Neural crest cell (in vitro differentiated cells): ENCODE measurements at places on chromosomes 7 and 10. TPM values are rescaled to one million over a fixed set of nuclear protein-coding genes. Genes with fewer than 3 reads are reported as not detected.

The CCDC172 gene
- total RNA-seq: not detected in 2 replicates

The AKR1C8 gene
- total RNA-seq: not detected in 2 replicates

The FZD8 gene
- 3.5 and 3.7 TPM in 2 replicates for total RNA-seq

The GIMAP5 gene
- 0.19 TPM in 1 of 2 replicates, not detected in the other for total RNA-seq

The CADPS2 gene
- total RNA-seq: 3.1 and 3.7 TPM in 2 replicates

The HMX2 gene
- total RNA-seq: not detected in 2 replicates

The GDF2 gene
- total RNA-seq: not detected in 2 replicates

The HMX3 gene
- total RNA-seq: not detected in 2 replicates

The FANK1 gene
- 2.4 and 5.0 TPM in 2 replicates for total RNA-seq

The HOGA1 gene
- 0.23 and 0.36 TPM in 2 replicates for total RNA-seq

The PNLIP gene
- not detected in 2 replicates for total RNA-seq

The CRHR2 gene
- 0.18 TPM in 1 of 2 replicates, not detected in the other for total RNA-seq

The MAGI2 gene
- 10.0 and 10.1 TPM in 2 replicates for total RNA-seq

The GRID1 gene
- total RNA-seq: 1.1 and 1.2 TPM in 2 replicates

The CTAGE15 gene
- not detected in 2 replicates for total RNA-seq

The ATG9B gene
- 8.0 and 9.2 TPM in 2 replicates for total RNA-seq

The CFAP58 gene
- total RNA-seq: 0.44 and 0.45 TPM in 2 replicates

The MBLAC1 gene
- total RNA-seq: 2.1 and 2.4 TPM in 2 replicates

The EVX1 gene
- total RNA-seq: 0.79 and 0.80 TPM in 2 replicates

The DNMBP gene
- 17.8 and 18.3 TPM in 2 replicates for total RNA-seq

The TMEM229A gene
- 10.3 and 10.9 TPM in 2 replicates for total RNA-seq

The MKI67 gene
- total RNA-seq: 140 and 160 TPM in 2 replicates

The DNA2 gene
- total RNA-seq: 44.6 and 52.6 TPM in 2 replicates

The TAC1 gene
- 0.45 TPM in 1 of 2 replicates, not detected in the other for total RNA-seq

The TBXAS1 gene
- total RNA-seq: 4.1 and 5.7 TPM in 2 replicates

The RASSF4 gene
- total RNA-seq: 16.4 and 18.6 TPM in 2 replicates

The FAM25A gene
- total RNA-seq: not detected in 2 replicates

The LDB3 gene
- total RNA-seq: 0.56 and 1.0 TPM in 2 replicates

The AGBL3 gene
- 3.5 and 5.5 TPM in 2 replicates for total RNA-seq

The GNGT1 gene
- total RNA-seq: 0.65 and 1.0 TPM in 2 replicates

The DENND11 gene
- total RNA-seq: 30.7 and 33.7 TPM in 2 replicates

The TLX1 gene
- total RNA-seq: 0.16 and 0.33 TPM in 2 replicates
